ENCODE measurements at places on chromosomes 1 and 21. TPM values are rescaled to one million over a fixed set of nuclear protein-coding genes. Genes with fewer than 3 reads are reported as not detected.

GRCh38 chr1:7726623-7727022, 44.5 kb upstream of the VAMP3 start:
- no peak overlapping the region for H3K4me3 ChIP-seq
- DNase-seq: no peak
- peaks cover 7% of the 10 kb centered on the region for H3K27me3 ChIP-seq
- H3K36me3 ChIP-seq: no peaks in the 10 kb centered on the region
- H3K27ac ChIP-seq: no peak overlapping the region

Gene GRIK3
- not detected for total RNA-seq

- H3K27me3 ChIP-seq: no peaks in the 10 kb centered on the region
- DNase-seq: no peak
- no peaks in the 10 kb centered on the region for H3K4me1 ChIP-seq
- H3K4me3 ChIP-seq: no peak overlapping the region
- H3K36me3 ChIP-seq: peaks cover 2% of the 10 kb centered on the region
- no peak overlapping the region for H3K27ac ChIP-seq
These were observed 83.4 kb downstream of the BACH1 start for GRCh38 chr21:29382030-29382654.

DNA sequence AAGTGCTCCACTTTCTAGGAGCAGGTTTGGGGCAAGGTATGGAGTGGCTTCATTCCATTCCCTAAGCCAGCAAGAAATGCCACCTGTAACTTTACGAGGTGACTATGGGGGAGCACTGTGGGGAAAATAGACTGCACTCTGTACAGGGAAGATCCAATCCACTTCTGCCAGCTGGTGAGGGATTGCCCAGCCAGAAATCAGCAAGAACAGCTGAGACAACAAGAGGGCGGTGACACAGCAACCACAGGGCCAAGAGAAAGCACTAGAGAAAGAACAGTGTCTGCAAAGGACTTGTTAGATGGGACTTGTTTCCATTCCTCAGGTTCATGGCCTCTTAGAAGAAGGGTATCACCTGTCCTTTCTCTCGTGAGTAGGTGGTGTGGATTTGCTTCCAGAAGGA, 19.6 kb downstream of the CAPN8 start:
- H3K27ac ChIP-seq: no peak overlapping the region
- no peaks in the 10 kb centered on the region for H3K4me1 ChIP-seq
- no peak for DNase-seq
- peaks cover 10% of the 10 kb centered on the region for H3K27me3 ChIP-seq

Gene PIGV
- 12.0 TPM for total RNA-seq

GRCh38 chr1:70103770-70104169, 101.6 kb downstream of the LRRC40 start:
- H3K36me3 ChIP-seq: no peaks in the 10 kb centered on the region
- no peak overlapping the region for H3K27ac ChIP-seq
- DNase-seq: no peak
- H3K4me3 ChIP-seq: no peak overlapping the region
- H3K27me3 ChIP-seq: peaks cover 4% of the 10 kb centered on the region

- H3K27ac ChIP-seq: no peak overlapping the region
- no peaks in the 10 kb centered on the region for H3K36me3 ChIP-seq
- H3K4me3 ChIP-seq: no peak overlapping the region
These were observed 977.9 kb downstream of the BRINP3 start for GRCh38 chr1:189499736-189500135.

- no peaks in the 10 kb centered on the region for H3K27me3 ChIP-seq
- H3K27ac ChIP-seq: no peak overlapping the region
- no peak for DNase-seq
- peaks cover 12% of the 10 kb centered on the region for H3K36me3 ChIP-seq
- peaks cover 60% of the 10 kb centered on the region for H3K4me1 ChIP-seq
- no peak overlapping the region for H3K4me3 ChIP-seq
These were observed 142.2 kb downstream of the SLC45A1 start for GRCh38 chr1:8460132-8460544.

Gene SYT6
- not detected for total RNA-seq

DNA sequence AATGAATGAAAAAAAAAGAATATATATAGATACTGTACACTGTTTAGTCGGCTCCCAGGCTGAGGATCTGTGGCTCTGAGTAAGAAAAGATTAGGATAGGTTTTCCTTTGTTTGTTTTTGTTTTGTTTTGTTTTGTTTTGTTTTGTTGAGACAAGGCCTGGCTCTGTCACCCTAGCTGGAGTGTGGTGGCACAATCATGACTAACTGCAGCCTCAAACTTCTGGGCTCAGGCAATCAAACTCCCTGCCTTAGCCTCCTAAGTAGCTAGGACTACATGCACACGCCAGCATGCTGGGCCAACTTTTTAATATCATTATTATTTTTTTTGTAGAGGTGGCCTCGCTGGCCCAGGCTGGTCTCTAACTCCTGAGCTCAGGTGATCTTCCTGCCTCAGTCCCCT, 87.9 kb upstream of the PTBP2 start:
- H3K27me3 ChIP-seq: peaks cover 2% of the 10 kb centered on the region
- no peaks in the 10 kb centered on the region for H3K4me1 ChIP-seq
- H3K4me3 ChIP-seq: no peak overlapping the region
- no peak overlapping the region for H3K27ac ChIP-seq

Gene NBPF20
- 1.2 TPM for total RNA-seq

Measured in activated CD4-positive, alpha-beta T cell treated with anti-CD3 and anti-CD28 coated beads for 36 hours (primary cell).